ENCODE measurements at places on chromosomes 1 and 21.

- no peak for DNase-seq
These were observed 31.0 kb downstream of the TNNT2 start for GRCh38 chr1:201346337-201346939.

DNA sequence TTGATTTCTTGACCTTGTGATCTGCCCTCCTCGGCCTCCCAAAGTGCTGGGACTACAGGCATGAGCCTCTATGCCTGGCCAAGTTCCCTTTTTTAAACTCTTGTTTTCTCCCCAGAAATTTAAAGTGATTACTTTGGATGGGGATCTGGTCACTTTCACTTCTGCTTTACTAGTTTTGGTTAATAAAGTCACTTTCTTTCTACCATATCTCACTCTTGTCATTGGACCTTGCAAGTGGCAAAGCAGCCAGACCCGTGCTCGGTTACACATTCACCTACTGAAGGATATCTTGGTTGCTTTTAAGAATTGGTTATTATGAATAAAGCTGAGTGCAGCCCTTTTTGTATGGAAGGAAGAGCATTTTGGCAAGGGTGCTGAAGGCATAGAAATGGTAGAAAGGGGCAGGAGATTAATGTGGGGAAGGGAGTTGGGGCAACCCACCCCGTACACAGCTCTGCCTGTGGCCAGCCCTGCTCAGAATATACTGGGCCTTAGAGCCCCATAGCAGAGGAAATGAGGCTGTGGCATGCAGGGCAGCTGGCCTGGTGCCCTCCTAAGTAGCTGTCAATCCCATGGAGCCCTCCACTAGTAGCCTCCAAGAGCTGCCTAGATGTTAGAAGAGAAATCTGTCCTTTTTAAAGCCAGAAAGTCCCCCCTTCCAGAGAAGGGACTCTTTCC, 40.7 kb downstream of the CD2 start:
- no peak for DNase-seq

DNA sequence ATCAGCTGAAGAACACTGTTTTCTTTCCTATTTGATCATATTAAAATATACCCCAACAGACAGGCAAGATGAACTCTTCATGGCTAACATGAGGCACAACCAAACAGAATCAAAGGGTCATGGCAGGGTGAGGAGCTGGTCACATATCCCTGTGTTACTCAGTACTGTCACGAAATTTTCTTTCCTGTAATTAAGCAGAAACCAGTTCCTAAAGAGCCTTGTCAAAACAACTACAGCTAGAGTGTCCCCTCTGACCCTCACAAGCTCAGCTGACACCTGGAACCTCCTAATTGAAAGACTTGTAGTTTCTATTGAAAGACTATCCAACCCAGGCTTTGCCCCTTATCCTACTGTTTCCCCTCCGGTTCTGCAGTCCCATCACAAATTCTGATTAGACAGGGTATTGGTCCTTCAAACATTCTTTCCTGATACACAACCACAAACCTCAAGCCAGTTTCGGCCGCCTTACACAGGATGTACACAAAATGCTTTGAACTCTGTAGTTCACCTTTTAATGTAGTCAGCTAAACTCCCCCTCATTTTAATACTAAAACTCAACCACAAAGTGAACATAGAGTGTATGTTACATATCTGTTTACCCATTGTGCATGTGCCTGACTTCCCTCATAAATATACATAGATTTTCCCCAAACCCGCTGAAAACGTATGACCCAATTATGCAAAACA, 651.9 kb downstream of the MRPL39 start:
- DNase-seq, result no peak

- no peak for DNase-seq
These were observed 425.7 kb upstream of the USP24 start for GRCh38 chr1:55640708-55641473.

DNA sequence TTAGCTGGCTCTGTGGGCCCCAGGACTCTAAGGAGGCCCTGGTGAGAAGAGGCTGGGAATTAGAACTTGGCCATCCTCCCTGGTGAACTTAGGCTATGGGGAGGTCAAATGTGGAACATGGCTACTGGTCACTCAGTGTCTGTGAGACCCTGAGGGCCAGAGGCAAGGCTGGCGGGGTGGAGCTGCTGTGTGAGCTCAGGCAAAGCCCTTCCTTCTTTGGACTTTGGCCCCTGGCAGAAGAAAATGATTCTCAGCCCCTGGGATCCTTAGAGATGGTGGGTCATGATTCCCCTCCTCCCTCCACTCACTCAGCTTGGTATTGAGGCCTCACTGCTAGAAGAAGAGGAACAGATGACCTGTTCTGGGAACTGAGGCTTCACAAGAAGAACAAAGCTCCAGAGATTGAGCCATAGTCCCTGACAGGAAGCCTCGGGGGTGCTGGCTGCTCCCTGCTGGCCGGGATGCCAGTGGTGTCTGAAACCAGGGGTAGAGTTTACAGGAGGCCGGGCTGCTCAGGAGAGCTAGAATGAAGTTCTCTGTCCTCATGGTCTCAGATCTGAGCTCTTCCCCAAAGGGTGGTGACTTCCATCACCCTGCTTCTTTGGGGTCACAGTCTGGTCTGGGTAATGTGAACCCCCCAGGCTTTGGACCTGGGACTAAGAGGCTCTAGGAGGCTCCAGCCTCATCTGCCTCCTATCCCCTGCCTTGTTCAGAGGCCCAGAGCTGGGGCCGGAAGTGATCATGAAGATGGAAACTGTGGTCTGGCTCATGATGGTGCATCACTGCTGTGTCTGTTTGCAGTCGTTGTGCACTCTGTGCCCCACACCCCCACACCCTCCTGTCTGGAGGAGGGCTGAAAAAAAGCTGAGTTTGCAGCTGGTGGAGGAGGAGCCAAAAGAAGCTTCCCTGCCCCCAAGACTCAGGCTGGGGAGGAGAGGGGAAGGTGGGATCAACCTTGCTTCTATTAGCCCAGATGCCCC, 905 bp downstream of the BTBD19 start:
- peak; percentile 88 for DNase-seq

DNA sequence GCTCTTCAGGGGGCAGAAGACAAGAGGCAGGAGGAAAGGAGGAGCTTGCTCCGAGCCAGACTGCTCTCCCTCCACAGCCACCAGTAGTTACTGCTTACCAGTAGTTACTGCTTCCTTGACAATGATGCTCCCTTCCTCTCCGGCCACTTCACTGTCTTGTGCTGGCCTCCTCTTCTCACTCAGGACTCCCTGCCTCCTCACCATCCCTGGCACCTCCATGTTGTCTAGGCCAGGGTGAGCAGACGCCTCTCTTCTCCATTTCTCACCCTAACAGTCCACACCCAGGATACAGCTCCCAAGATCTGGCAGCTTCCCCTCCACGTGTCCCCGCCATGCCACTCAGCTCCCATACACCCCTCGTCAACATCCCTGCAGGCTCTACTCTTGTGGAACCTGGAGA, 82.4 kb upstream of the TLR5 start:
- DNase-seq, result no peak

DNA sequence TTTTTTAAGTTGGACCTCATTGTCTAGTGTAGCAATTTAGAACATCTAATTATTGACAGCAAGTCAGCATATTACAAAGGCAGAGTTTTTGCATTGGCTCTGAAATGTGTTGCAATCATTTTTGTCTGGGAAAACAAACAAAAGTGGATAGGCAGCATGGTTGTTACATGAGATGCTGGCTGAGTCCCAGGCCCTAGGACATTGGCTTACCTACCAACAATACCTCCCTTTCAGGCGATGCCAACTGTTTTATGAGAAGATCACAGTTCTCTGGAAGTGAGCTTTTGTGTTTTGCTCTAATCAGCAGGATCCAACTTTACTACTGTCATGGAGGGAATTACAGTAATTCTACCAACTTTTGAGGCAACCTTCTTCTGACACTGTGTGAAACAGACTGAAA, 71.5 kb upstream of the CXADR start:
- no peak for DNase-seq

DNA sequence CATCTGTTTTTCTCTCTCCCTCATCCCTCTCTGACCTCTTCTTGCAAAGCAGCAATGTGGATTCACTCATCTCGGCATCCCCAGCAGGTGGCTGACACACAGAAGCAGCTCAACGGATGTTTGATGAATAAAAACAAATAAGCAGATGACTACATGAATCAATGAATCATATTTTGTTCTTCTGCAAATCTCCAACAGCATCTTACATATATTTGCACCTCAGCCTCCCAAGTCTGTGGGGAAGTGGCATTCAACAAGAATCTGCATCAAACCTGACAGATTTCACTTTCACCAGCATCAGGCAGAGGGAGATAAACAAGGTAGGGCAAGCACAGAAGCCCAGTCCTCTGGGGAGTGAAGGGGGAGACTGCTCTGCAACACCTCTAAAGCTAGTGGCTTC, 34.0 kb downstream of the CAPN8 start:
- no peak for DNase-seq

DNA sequence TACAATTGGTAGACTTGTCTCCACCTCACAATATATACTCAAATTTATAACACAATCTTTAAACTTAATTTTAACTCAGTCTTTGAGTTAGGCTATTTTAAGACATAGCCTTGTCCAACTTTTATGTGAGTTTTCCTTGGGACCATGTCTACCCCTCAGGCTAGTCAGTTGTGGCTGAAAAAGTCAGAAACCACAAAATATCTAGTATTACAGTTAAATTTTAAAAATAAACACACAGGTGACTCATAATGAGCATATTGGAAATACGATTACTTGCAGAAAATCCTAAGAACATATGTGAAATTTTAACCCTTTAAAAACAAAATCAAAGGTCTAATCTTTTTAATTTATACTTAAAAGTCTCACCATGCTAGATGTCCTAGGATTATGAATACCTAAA, 4.8 kb upstream of the ASB17 start:
- no peak for DNase-seq

DNA sequence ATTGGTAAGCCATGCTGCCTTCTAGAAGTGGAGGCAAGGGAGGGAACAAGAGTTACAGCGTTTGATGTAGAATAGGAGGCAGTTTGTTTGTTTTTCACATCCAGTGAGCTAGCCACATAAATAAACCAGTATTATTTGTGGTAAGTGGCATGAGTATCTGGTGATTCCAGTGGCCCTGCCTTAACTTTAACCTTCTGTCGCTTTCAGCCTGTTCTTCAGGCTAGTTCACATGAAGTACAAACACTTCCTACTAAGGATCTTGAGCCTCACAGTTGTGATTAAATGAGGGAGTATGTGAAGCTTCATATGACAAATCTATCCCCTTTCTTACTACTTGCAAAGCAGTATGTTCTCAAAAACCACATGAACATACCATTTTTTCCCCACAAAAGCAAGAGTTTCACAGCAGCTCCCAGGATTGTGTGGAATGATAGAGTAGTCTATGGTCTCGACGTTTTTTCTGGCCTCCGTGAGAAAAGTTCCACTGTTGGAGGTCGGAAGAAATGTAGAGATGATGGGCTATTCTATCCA, 59.5 kb downstream of the PHACTR4 start:
- DNase-seq, result no peak

DNA sequence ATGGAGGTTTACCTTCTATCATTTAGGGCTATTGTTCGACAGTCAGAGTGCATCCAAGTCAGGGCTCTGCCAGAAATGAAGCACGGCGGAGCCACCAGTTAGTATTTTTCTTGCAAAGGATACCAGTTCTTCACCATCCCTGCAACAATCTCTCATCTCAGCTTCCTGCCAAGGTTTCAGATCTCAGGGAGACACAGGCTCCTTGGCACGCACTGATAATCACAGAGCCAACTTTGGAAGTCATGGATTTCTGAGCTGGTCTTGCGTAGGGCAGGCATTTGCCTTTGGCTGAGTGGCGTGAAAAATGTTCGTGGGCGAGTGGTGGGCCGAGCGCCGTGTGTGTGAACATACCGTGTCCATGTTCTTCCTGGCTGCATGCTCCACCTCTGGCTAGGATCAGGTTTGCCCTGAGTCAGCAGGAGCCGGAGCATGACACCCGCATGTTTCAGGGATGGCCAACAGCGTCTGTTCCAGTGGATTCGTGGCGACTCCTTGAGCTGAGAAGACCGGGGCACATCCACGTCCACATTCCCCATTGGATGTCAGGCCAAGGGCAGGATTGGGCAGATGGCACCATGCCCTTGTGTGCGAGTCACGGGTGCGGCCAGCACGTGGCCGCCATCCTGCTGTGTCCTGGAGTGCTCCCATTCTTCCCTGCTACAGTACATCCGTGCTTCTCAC, 118.5 kb upstream of the C1orf174 start:
- peak; percentile 4 for DNase-seq

DNA sequence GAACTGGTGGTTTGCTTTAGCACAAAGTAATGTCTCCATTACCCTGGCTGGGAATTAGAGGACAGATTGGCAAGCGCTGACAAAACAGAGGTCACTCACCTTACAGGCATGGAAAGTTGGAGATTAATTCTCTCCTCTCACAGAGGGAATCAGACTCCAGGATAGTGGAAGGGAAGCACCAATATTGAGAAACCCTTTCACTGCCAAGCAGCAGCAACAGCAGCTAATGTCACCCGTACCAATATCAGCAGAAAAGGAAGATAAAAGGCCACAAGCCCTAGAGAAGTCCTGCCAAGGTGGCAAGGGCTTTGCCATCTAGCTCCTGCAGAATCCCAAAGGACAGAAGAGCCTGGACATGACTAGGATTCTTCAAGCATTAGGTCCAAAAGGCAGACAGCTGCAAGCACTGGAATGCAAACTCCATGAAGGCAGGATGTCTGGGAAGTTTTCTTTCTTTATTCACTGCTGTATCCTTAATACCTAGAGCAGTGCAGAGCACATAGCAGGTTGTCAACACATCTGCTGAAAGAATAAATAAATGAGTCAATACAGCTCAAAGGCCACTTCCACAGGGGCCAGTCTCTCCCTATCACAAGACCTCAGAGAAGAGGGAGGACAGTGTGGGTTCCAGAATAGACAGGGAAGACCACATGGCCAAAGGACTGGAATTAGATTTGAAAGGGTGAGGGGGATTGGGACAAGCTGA, 57.2 kb downstream of the ERI3 start:
- no peak for DNase-seq

GRCh38 chr1:77639557-77640069, 42.8 kb downstream of the ZZZ3 start:
- no peak for DNase-seq

DNA sequence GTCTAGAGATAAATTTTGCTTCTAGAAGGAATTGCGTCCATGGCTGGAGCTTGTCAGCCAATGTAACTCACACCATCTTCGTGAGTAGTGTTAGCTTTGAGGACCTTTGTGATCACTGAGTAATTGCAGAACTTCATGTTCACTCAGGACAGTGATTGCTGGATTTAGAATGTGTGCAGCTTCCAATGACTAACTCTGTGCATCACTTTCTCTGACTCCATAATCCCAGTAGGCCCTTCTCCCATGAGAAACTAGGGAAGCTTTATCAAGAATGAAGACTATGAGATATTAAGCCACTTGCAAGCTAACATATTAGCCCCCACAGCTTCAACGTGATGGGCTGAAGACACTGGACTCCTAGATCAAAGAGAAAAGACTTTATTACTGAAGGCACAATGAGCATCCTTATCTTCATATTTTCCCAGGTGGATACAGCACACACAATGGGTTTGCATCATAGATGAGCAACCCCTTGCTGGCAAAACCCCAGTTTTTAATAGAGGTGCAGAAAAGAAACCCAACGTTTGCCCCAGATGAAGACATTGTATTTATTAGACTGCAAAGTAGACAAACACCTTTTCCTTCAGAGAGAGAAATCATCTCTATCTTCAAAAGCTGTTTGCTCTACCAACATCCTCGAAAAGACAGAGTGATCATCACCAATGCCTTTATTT, 561.0 kb downstream of the LTN1 start:
- no peak for DNase-seq

Measured in activated T-helper 2 cell treated with anti-CD3 and anti-CD28 coated beads, Interferon-gamma antibody, Interleukin-2, Interleukin-4, amounts not matched to agents 10 μg/mL and 5 μg/mL and 100 μg/mL, durations not matched to agents 14 hours and 24 hours and 36 hours (primary cell).